Bronchial epithelial cell (primary cell): ENCODE measurements at places on chromosomes 5 and 9. TPM values are rescaled to one million over a fixed set of nuclear protein-coding genes. Genes with fewer than 3 reads are reported as not detected.

- peak; percentile 67 for DNase-seq
Observed at GRCh38 chr5:96148376-96148775, 186.7 kb upstream of the ELL2 start.

The PELO gene
- total RNA-seq: 21.3 and 26.2 TPM in 2 replicates

DNA sequence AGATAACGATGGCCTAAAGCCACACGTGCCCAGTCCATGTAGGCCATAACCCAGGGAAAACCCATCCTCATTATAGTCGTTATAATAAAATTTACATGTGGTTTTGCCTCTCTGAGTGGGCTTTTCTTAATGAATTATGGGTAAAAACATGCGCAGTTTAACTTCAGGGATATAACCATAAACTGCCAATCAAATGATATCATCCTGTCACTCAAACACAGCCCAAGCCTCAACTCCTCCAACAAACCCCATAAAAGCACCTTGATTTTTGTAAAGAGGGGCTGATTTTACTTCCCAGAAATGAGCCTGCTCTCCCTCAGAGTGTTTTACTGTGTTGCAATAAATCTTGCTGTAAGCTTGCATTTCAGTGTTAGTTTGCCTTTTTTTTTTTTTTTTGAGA, 15.8 kb upstream of the SETX start:
- no peak for DNase-seq

DNA sequence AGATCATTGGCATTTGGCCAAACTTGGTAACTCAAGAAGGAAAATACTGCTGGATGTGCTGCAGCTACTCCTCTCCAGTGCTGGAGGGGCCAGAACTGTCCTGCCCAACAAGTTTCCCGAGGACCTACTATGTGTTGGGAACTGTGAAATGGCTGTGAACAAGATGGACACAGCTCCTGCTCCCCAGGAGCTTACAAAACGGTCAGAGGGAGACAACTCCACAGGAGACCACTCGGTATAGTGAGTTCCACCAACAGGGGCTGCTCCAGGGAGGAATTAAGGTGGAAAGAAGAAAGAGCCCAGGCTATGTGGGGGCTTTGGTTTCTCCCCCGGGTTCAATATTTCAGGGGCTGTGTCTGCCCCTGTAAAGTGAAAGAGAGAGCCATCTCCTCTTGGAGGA, 78.8 kb downstream of the GNA14 start:
- no peak for DNase-seq

DNA sequence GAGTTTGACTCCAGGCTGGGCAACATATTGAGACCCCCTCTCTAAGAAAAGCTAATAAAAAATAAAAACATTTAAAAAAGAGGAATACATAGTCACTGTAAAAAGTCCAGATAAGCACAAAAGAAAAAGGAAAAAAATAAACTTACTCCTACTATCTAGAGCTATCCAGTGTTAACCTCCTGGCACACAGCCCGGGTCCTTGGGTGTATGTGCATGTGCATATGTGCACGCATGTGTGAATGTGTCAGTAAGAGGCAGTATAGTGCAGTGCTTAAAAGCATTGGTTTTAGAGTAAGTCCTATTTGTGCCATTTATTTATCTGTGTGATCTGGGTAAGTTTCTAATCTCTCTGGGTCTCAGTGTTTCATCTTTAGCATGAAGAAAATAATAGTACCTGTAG, 26.7 kb downstream of the FAM219A start:
- no peak for DNase-seq

The PCAT7 gene
- total RNA-seq: not detected in 2 replicates

The LHX3 gene
- not detected in 2 replicates for total RNA-seq

DNA sequence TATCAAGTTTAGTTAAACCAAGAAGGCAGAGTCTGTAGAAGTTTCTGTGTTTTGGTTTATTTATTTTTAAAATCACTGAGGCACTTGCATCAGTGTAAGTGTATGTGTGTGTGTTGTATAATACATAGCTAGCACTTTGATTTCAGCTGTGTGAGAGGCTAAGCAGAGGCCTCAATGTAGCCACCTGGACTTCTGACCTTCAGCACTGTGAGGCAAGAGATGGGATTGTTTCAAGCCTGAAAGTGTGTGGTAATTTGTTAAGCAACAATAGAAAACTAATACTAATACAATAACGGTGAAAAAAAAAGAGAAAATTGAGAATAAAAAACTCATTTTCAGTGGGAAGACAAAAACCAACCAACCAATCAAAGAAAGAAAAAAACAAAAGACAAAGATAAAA, 327.3 kb downstream of the CDH18 start:
- no peak for DNase-seq
